Stimulated activated CD8-positive, alpha-beta memory T cell treated with anti-CD3 and anti-CD28 coated beads, Interleukin-4, amount 100 ng/mL, for 4 hours (primary cell): ENCODE measurements at places on chromosomes 4 and X.

DNA sequence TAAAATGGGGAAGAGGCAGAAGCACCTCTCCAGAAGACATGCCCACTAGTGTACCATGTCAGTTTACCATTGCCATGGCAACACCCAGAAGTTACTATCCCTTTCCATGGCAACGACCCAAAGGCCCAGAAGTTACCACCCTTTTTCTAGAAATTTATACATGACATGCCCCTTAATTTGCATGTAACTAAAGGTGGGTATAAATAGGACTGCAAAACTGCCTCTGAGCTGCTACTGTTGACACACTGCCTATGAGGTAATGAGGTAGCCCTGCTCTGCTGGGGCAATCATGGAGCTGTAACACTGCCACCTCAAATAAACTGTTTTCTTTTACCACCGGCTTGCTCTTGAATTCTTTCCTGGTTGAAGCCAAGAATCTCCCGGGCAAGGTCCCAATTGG is 13.9 kb upstream of the BEX4 start:
- no peak for DNase-seq

DNA sequence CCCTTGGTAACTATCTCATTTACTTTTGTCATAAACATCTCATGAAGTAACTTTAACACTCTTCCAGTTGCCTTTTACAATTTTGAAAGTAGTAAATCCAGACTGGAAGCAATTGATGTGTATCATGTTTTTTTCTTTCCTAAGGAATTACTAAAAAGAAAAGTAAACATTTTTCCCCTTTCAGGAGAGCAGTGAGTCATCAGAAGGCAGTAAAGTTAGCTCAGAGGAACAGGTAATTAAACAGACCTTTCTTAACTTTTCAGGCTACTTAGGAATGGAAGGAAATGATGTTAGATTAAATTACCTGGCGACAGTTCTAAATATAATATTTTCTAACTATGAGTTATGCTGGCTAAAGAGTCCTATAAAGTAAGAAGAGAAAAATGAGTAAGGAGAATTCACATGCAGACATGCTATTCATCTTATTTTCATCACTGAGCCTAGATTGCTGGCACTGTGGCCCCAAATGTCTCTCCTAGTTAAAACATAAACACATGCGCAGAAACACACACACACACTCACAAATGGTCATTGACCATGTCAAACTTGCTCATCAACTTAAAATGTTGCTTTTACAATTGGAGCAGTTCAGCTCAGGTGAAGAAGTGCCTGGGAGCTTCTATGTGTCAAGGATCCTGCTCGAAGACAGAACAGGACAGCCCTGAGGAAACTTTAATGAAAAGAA is 9.3 kb downstream of the DMP1 start:
- DNase-seq: no peak

DNA sequence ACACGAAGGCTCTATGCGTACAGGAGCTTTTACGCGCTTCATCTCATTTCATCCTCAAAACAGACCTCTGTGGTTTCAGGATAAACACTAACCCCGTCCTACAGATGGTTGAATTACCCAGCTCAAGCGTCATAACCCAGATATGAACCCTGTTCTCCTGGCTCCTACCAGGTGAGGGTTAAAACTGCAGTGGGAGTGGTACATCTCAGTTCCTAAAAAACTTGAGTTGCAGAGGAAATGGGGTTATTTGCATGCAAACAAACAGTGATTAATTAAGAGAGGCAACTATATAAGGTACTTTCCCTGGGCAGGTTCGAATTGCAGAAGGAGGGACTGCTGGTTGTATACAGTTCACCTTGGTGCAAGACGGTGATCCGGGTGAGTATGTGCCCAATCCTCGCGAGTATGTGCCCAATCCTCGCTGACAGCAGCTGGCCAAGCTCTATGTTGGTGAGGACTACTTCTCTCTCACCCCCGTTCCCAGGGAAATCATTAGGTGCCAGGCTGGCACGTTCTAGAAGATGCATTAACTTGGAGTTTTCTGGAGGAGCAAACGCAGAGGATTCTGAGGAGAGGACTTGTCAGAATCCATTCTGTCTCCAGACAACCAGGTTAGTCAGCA is 72.6 kb downstream of the FHDC1 start:
- no peak for DNase-seq

- DNase-seq: no peak
Measured at GRCh38 chr4:153579872-153580271, 104.2 kb upstream of the TLR2 start.

DNA sequence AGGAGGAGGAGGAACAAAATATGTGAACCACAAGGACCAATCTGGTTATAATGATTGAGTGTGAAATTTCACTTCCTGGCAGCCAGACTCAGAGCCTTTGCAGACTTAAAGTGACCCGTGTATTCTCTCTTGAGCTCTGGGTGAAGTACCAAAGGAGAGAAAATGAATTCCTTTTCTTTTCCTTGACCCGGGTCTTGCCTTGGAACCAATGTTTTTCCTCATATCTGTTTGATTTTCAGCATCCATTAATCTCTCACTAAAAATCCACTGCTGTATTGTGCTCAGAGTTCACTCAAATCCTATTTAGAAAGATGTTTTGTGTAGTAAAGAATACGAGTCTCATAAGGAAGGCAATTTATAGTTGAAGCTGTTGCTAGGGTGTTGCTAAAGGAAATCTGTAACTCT is 78.3 kb upstream of the C1QTNF7 start:
- DNase-seq: no peak

- no peak for DNase-seq
Measured at GRCh38 chr4:142408003-142408441, 438.1 kb downstream of the INPP4B start.

DNA sequence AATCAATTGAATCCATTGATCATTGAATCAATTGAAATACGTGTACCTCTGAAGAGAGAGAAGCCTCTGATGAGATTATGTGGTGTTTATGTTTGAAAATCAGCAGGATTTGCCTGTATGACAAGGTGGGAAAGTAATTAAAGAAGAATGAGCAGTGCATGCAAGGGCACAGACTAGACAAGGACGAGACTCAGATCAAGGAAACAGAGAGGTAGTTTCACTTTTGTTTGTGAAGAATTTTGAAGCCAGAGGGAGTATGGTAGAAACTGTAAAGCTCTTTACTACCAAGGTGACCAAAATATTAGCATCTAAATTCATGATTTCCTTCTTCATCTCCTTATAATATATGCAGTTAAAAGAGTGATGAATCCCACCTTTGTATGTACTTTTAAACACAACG is 1830.0 kb upstream of the IGFBP7 start:
- no peak for DNase-seq

- DNase-seq: no peak
Measured at GRCh38 chrX:143429811-143430210, 87.5 kb downstream of the SPANXN3 start.

GRCh38 chrX:153645921-153646488 is 998 bp upstream of the DUSP9 start:
- no peak for DNase-seq

DNA sequence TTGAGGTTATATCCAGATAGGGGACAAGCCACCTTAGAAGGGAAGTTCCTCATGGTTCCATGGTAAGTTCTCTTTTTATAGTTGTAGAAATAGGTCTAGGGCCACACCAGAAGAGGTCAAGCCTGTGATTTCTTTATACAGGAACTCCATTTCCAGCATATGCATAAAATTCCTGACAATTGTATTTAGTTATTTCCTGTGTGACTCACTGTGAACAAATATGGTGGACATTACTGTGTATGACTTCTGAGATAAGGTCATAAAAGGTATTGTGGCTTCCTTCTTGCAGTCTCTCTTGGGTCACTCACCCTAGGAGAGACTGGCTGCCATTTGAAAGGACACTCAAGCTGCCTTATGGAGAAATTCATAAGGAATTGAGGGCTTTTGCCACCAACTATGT is 2.2 kb upstream of the C4orf36 start:
- no peak for DNase-seq

DNA sequence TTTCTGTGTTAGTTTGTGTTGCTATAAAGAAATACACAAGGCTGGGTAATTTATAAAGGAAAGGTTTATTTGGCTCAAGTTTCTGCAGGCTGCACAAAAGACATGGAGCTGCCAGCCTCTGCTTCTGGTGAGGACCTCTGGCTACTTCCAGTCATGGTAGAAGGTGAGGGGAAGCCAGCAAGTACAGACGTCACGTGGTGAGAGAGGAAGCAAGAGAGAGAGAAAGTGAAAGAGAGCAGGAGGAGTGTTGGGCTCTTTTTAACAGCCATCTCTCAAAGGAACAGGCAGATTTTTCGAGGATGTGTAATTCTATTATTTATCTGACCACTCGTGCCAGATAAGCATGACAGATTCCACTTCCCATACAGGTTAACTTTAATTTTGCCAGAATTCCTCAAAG is 1199.1 kb downstream of the ADGRL3 start:
- no peak for DNase-seq

GRCh38 chrX:26783512-26784225 is 567.7 kb downstream of the MAGEB5 start:
- DNase-seq: no peak

DNA sequence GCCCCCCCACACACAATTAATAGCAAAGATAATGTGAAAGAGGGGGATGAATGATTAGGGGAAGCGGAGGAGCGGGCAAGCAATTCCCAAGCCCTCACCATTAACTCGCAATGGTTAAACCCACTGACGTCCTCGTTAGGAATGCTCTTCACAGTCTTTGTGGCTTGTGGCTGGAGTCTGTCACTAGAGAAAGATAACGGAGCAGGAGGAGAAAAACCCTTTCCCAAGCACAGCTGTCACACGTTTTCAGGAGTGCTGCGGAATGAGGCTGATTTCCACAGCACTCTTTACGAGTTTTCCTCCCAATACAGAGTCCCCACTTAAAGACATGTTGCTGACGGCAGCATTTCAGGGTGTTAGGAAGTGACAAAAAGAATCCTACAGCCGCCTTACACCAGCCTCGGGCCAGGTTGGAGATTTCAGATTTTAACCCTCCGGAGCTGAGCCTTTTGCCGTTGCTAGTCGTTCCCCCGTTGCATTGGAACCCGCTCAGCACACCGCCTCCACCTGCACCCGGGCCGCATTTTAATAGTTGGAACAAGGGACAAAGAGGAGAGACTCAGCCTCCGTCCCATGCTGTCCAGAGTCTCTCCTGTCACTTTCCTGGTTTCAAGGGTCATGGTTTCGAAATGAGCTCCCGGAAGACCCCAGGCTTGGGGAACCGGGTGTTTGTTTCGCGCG is 92.2 kb downstream of the GEMIN8 start:
- no peak for DNase-seq

DNA sequence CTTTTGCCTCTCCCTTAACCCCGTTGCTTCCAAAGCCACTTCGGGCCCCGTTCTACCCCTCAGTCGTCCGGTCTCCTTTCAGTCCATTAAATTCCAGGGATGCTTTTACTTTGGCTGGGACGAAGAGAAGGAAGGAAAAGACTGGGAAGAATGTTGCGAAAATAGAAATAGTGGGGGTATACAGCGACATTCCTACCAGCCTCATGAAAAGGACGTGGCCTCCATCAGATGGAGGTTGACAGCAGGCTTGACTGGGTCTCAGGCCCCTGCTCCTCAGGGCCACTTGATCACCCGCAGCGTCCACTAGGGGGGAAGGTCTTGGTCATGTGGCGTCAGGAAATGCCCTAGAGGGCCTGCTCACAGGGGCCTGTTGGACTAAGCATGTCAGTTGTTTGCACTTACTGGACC is 657 bp upstream of the ANKRD50 start:
- DNase-seq: no peak

DNA sequence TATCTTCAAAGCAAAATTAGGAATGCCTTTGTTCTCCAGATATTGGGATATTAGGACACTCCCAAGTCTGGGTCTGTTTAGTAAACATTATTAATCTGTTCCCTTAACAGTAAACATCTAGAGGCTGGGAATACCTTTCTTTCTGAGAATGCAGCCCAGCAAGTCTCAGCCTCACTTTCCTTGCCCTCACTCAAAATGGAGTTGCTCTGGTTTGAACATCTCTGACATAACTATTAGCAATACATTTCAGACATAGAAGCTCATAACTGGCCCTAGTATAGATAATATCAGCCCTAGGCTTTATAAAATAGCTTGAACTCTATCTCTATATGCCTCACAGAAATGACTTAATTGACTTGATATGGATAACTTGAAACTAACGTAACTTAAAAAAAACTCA is 299.8 kb downstream of the SPATA18 start:
- no peak for DNase-seq

DNA sequence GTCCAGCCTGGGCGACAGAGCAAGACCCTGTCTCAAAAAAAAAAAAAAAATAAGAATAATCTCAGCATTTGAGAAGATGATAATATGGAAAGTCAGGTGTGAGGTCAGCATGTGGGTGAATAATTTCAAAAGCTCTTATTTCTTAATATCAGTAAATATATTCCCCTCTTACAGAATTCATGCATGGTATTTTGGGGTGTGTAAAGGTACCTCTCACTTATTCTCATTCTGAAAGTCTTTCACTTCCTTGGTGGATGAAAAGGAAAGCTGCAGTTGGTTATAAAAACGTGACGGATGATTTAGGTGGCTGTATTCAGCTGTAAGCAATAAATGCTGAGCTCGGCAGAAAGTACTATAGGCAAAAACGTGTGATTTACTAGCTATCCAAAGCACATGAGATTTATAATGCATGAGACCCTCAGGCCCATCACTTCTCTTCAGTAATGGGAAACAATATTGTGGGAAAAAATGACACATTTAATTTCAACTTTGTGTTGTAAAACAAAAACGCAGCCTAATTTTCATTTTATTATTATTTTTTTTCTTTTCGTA is 353.2 kb upstream of the MAGEB2 start:
- no peak for DNase-seq

DNA sequence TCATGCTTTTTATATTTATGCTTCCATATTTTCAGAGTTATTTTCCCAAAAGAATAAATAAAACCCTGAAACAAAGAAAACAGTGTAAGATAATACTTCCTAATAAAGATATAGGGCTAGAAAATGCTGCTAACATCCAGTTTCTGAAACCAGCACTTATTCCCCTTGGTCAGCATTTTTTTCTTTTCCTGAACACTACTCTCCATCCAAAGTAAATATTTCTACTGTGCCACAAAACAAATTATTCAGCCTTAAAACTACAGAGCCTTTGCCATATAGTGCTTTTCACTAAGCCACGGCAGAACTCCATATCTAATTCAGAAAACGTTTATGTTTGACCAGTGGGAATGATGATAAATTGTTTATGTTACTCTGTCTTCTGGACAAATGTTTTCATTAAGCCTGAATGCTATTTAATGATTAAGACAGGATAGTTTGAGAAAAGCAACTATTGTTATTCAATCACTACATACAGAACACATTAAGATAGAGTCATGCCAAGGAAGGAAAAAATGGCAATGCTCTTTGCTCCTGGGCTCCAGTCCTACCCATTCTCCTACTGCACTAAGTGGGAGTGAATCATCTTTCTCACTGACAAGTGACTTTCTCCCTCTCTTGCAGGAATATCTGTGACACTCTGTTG is 723.9 kb downstream of the FAT4 start:
- no peak for DNase-seq
